Esophagus mucosa (tissue), 1 donor: ENCODE measurements at places on chromosomes 7 and 10. TPM values are rescaled to one million over a fixed set of nuclear protein-coding genes. Genes with fewer than 3 reads are reported as not detected.

The CTAGE8 gene
- 1.8 TPM for total RNA-seq

The PDE1C gene
- 0.72 TPM for total RNA-seq

DNA sequence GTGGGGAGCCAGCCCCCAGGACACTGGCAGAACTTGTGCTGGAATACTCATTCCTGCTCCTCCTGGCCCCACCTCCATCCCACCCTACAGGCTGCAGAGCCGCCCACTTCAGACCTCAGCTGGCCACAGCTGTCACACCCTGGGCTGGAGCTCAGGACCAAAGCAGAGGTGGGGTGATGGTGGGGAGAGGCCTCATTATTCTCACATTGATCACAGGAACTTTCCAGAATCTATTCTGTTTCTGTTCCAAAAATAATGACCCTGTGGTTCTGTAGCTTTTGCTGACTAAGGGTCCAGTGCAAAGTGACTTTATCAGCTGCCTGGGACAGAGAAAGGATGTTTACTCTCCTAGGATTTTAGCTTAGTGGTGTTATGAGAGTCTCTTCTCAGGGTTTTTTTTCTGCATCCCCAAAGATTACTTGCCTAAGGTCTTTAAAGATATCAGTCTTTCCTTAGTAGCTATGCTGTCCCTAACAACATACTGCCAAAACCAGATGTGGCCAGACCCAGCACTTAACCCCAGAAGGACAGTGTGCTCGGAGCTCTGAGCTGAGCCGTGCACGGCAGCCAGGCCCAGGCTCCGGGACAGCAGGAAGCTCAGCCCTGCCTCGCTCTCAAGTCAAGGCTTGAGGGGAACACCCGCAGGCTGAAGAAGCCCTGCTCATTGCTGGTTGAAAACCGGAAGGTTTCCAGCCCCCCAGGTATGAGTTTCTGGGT, 223.3 kb downstream of the MLLT10 start:
- ATAC-seq = no peak

DNA sequence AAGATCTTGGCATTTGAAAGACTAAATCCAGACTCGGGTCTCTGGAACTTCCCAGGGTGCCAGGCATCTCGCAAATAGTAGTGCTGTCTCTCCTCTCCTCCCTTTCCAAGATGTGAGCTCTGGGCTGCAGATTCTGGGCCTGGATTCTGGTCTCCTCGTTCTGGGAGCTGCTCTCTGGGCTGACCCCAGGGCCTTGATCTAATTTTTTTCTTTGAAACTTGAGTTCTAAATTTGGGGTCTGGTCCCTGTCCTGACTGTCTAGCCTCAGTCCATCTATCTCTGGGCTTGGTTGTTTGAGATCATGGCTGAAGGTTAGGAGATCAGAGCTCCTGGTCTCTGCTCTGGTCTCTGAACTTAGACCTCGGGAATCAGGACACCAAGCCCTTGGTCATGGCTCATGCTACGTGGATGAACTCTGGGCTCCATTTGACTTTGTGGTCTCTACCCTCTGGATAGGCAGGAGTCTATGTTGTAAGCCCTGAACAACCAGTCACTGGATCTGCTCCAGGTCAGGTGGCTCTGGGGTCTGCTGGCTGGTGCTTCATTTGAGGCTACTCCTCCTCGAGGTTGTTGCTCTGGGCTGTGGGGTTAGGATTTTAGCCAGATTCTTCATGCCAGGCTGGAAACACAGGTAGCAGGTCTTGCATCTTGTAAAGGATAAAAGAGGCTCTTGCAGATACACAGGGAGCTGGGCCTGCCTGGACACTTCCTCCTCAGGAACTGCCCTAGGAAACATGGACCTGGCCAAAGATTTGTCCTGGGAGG, 8.0 kb upstream of the MBL2 start:
- no peak for ATAC-seq

- no peak for ATAC-seq
These were observed 115.1 kb downstream of the PARD3 start for GRCh38 chr10:34699904-34700517.

GRCh38 chr10:92550924-92551323, 23.0 kb downstream of the IDE start:
- no peak for ATAC-seq

The SPDYE1 gene
- not detected for total RNA-seq
